ENCODE measurements at places on chromosomes 4 and X.

DNA sequence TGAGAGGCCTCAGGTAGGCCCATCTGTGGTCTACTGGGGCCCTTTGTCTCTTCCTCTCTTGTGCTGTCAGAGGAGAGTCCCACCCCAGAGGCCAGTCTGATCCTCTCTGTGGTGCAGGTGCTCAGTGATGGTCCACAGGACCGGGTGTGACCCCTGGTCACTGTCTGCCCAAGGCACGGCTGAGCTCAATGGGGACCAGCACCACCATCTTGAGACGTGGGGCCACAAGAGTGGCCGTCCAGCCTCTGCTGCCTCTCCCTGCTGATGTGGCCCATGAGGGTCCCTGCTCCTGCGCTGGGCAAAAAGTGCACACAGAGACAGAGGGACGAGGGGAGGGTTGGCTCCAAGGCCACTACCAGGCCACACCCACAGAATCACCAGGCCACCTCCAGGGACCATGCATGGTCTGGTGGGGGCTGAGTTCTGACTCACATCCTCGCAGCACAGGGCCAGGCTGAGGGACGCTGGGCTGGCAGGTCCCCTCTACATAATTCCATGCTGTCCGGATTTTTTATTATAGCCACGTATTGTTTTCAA is 88.3 kb downstream of the FAM53A start:
- DNase-seq, result no peak

- DNase-seq, result no peak
Measured at GRCh38 chr4:19540859-19541540, 710.7 kb upstream of the SLIT2 start.

GRCh38 chr4:6262176-6262575 is 7.5 kb upstream of the WFS1 start:
- no peak for DNase-seq

- DNase-seq, result peak; percentile 83
Measured at GRCh38 chrX:49165901-49166881, 3.6 kb downstream of the MAGIX start.

DNA sequence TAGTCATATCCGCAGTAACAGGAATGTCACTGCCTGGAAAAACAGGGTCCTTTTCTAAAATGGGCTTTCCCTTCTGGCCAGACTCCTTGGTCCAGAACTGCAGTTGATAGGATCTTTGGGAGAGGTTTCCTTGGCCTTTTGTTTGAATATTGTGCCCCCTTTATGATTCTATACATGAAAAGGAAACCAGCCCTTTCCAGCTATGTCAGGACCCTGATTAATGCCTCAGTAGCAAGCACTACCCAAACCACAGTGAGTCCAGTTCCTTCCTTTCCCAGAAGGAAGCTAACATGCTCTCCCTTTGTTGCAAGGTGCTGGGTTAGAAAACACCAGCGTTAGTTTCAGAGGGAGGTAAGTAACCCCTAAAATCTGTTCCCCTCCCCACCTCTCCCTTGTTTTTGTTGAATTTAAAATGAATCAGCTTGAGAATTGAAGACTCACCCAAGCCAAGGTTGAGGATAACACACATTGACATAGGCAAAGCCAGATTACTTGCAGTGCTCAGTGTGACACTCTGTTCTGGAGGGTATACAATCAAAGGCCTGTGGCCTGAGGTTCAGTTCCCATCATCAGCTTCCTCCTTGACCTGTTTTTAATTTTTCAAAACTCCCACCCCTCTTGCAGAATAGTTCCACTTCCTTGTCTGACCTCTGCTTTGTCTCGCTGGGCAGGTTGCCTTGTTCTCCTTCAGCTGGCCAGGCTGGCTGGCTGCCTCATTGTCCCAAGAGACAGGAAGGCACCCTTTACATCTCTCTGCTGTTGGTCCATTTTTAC is 87.6 kb upstream of the PLAC1 start:
- no peak for DNase-seq

DNA sequence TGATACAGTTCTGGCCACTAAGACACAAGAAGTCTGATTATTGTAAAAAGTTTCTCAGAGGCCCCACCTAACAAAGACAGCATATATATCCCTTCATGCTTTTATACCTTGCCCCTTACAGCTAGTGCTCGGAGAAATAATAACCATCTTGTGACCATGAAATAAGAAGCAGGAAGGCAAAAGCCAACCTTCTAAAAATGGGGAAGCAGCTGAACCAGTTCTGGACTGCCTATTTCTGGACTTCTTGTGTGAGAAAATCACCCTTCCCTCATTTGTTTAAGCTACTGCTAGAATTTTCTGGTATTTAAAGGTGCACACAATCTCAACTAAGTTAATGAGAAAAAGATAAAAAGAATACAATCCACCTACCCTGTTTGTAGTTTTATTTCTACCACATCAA is 87.5 kb downstream of the CNOT6L start:
- DNase-seq, result no peak

- no peak for DNase-seq
Measured at GRCh38 chr4:7387925-7388324, 46.8 kb downstream of the PSAPL1 start.

DNA sequence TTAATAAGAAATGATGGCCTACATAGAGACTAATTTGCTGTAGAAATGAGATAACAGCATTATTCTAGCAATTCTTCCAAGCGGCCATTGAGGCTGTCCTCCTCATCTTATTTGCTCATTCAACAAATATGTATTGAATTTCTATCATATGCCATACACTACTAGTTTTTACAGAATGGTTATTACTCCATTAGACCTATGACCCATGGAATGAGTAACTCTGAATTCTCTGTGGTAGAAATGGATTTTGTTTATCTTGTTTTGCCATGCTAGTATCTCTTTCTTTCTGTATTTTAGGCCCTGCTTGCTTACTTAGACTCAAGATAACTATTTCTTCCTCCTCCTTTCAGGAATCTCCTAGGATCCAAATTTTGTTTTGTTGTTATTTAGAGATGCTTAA is 103.5 kb downstream of the RPA4 start:
- DNase-seq, result no peak

GRCh38 chrX:66167431-66167830 is 3.4 kb downstream of the HEPH start:
- DNase-seq, result no peak

DNA sequence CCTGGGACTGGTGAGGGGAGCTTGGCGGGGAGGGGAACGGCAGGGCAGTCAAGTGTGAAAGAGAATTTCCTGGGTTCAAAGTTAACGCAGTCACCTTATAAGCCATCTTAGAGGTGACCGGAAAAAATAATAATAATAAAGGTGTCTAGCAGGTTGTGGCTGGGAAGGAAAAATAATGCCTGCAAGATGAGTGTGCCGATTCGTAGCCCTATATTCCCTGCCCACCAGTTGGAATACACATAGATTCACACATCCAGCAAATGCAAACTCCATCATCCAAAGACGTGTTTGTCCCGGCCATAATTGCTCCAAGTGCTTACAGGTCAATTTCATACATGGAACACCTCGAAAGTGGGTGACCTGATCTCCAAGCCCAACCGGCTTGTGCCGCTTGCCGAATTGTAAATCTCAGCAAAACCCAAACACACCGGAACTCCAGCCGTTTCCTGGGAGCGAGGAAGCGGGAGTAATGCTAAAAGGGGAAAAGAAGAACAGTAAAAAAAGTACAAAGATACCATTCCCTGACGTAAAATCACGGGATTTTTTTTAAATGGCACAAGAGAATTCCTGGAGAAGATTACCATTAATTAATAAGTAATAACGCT is 1.3 kb upstream of the FAT1 start:
- no peak for DNase-seq

GRCh38 chr4:76219299-76220055 is 5.9 kb upstream of the SCARB2 start:
- no peak for DNase-seq

DNA sequence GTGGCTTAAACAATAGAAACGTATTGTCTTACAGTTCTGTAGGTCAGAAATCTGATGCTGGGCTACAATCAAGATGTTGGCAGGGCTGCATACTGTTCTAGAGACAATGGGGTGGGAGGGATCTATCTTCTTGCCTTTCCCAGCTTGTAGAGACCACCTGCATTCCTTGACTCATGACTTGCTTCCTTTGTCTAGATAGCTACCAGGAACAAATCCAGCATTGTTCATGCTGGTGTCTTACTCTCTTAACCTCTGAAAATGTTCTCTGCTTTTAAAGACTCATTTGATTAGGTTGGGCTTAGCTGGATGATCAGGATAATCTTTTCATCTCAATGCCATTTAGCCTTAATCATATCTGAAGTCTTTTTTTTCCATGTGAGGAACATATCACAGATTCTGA is 169.0 kb downstream of the ZNF330 start:
- no peak for DNase-seq

- no peak for DNase-seq
Measured at GRCh38 chr4:92304606-92305005, 840 bp downstream of the GRID2 start.

DNA sequence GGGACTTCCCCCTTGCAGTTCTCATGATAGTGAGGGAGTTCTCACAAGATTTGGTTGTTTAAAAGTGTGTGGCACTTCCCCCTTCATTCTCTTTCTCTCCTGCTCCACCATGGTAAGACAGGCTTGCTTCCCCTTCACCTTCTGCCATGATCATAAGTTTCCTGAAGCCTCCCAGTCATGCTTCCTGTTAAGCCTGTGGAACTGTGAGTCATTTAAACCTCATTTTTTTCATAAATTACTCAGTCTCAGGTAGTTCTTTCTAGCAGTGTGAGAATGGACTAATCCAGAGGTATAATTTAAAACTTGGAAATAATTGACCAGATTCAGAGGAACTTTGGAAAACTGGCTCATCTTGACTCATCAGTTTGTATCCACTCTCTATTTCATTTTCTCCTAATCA is 129.0 kb downstream of the TMEM47 start:
- DNase-seq, result no peak

DNA sequence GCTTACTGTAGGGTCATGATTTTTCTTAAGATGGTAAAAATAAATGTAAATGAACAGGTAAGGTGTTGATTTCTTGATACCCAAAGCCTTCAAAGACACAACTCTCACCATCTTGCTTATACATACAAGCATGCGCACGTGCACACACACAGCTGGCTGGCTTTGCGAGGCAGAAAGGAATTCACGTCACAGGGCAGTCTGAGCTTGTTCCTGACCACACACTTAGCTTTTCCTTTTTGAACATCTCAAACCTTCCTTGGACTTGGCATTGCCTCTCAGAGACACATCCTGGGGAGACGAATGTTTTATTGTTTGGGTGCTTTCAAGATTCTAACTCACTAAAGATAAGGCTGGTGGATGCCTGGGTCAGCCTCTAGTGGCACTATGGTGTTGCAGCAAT is 175.0 kb downstream of the NHS start:
- no peak for DNase-seq
